ENCODE measurements at places on chromosomes 5 and 9.

DNA sequence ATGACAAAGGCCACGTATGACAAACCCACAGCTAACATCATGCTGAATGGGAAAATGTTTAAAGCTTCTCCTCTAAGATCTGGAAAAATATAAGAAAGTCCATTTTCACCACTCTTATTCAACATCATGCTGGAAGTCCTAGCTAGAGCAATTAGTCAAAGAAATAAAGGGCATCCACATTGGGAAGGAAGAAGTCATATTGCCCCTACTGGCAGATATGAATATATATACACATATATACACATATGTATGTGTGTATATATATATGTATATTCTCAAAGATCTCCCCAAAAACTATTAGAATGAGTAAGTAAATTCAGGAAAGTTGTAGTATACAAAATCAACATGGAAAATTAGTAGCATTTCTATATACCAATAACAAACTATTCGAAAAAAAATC is 17.1 kb downstream of the APBA1 start:
- no peak for DNase-seq

DNA sequence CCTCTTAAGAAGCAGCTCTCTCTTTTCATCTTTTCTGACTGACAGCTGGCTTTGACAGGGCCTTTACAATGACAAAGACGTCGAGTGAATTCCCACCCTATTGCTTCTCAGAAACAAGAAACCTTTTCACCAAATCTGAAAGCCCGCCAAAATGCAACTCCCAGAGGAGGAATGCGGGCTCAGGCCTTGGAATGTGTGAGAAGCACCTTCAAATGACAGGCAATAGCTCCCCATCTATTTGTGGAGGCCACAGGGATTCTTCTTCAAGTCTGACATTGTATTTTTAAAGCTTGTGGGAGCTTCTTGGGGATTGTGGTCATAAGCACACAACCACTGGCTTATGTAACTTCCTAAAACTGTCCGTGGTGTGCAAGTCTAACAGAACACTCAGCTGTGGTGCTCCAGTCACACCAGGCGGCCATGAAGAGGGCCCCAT is 72.7 kb downstream of the DPYSL3 start:
- DNase-seq: no peak

DNA sequence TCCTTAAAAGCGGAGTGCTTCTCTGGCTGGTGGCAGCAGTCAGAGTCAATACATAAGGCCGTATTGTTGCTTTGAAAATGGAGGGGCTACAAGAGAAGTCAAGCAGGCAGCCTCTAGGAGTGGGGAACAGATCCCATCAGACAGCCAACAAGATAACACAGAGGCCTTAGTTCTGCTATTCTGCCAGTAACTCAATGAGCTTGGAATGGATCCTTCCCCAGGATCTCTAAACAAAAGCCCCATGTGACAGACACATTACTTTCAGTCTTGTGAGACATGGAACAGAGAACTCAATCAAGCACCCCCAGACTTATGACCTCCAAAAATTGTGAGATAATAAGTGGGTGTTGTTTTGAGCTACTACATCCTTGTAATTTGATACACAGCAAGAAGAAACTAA is 158.6 kb downstream of the RFX3 start:
- DNase-seq: no peak

- DNase-seq: no peak
These were observed 114.7 kb upstream of the ADAMTS19 start for GRCh38 chr5:129345213-129345924.

GRCh38 chr5:54861212-54861894 is 124.0 kb downstream of the ESM1 start:
- no peak for DNase-seq

- no peak for DNase-seq
These were observed 858 bp downstream of the NCS1 start for GRCh38 chr9:130172858-130173665.

Data from activated CD4-positive, CD25-positive, alpha-beta regulatory T cell (primary cell).